ENCODE measurements at places on chromosomes 2 and 18.

DNA sequence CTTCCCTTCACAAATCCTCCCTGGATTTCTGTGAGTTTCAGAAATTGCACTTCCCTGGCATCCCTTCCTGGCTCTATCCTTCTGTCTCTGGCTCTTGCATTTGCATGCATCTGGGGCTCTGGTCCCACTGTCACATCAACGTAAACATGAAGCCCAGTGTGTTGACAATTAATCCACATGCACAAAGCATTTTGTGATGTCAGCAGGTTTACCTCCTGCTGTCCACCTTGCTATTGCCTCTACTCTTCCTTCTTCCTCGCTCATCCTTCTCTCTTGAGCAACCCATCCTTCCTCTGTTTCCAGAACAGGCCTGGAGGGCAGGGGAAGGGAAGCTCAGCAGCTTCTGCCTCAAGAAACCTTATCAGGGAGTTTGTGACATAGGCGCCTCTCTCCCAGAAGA is 111.7 kb upstream of the ATP5MC3 start:
- DNase-seq: no peak

GRCh38 chr2:3468296-3468988 is 50.9 kb downstream of the ADI1 start:
- peak; percentile 22 for DNase-seq

DNA sequence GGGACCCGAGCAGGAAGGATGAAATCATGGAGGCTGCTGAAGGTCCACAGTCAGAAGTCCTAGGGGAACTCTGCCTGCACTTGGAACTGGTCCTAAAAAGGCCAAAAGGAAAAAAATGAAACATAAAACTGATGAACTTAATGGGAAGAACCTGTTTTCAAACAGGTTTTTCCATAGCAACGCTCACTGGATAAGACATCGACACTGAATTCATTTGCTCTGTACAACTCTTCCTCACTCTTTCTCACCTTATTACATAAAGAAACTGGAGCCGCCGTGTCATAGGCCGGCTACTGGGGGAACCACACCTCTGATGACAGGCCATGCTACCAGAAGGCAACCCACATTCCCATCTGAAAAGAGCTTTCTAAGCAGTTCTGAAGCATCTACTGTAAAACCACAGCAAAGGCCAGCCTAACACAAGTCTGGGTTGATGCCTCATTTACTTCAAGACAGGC is 83.6 kb downstream of the FARSB start:
- DNase-seq: no peak

- DNase-seq: peak; percentile 53
These were observed 36.5 kb downstream of the SLC25A52 start for GRCh38 chr18:31723990-31724711.

- DNase-seq: no peak
These were observed 1.1 kb downstream of the MAP4K3 start for GRCh38 chr2:39435741-39436591.

GRCh38 chr18:50338122-50338521 is 36.7 kb upstream of the SKA1 start:
- DNase-seq: no peak

DNA sequence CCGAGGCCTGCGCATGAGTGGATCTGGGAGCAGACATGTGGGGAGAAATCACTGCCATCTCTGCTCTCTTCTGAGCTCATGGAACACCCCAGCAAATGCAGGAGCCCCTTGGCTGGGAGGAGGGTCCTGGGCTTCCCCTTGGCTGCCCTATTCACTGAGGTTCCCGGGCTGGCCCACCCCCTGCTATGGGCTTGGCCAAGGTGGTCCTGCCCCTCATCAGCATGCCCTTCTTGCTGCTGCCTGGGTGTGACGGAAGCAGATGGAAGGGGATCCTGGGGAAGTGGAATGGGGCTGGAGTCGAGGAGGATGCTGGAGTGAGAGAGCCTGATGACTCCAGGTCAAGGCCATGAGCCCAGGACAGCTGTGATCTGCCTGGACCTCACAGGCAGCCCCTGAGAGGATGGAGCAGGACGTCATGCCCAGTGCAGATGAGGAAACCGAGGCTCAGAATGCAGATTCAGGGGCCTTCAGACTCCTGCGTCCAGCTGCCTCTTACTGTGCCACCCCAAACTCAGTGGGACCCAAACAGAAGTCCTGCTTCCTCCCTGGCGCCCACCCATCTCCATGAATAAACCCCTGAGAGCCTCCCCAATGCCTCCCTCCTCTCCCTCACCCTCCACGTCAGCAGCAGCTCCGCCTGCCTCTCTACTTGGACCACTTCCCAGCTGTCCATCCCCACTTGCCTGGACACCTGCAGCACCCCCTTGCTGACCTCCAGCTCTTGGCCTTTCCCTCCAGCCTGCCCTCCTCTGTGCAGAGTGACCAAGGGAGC is 4.0 kb downstream of the SNED1 start:
- no peak for DNase-seq

DNA sequence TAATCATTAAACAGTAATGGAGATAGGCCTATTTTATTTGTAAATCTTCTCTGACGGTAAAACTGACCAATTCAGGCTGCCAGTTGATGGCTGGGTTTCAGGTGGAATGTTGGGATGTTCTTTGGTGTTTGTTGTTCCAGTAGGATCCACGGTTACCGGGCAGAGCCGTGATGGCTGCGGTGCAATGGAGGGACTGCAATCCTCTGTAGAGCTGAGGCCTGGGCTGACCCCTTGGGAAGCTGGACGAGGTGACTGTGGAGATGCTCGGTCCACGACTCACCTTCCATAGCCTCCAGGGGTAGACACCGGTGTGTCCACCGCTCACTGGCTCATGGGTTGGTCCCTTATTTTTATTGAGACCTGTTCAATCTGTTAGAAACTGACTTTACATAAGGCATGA is 42.5 kb downstream of the ZNF519 start:
- no peak for DNase-seq

DNA sequence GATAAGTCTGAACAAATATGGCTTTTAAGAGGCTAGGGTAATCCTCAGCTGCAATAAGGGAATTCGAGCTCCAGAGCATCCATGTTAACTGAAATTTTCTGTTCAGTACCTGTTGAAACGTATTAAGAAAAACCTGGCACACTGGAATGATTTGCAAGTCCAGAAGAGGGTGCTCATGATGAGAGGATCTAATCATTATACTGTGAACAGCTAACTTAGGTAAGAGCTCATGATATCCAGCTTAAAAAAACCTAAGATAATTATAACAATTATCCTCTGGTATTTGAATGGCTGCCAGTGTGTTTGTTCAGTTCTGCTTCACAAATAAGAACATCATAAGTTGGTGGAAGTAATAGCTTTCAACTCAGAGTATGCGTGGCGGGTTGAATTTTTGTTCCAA is 1118.3 kb upstream of the DDX18 start:
- DNase-seq: no peak

DNA sequence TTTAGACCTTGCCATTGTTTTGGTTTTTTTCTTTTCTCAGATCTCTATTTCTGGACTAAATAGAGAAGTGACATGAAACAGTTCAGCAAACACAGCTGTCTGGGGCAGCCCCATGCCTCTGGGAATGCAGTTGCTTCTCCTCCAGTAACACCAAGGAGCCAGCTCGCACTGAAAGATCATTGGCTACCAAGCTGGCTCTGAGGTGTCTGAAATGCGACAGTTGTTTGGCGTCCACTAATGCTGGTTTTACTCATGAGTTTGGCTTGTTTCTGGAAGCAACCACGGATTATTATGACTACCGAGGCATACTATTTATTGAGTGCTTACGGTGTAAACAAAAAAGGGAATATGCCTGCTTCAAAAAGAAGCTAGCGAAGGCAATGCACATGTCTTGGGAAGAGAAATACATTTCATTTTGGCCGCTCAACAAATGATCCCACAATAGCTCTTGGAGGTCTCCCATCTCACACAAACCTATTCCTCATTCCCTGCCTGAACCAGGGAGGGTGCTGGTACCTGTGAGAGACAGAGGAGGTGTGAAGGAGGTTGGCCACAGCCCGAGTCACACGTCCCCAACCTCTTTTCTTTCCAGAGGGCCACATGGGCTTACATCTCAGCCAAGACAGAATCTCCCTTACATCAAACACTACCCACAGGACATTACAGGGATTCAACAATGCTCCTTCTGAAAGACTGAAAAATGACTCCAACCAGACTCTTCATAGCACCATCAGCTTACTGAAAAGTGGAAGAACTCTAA is 37.5 kb upstream of the NEB start:
- DNase-seq: peak; percentile 50

DNA sequence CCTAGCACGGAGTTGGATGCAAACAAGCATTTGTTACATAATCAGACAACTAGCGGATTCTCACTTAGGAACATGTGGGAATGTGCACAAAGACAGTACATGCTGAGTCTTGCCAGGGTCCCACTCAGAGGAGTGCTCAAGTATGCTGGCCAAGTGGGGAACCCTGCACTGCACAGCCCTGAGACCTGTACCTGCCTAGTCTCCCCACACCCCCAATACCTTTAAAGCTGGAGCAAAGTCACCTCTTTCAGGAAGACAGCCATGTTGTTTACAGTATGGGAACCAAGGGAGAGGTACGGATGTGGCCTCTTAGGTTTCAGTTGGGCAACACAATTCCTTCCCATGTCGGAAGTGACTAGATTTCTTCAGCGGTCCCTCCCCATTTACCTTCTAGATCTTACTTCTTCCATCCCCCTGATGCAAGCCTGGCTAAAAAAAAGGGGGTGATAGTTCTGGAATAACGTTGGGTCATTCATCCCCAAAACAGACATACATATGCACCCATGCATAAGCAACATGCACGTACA is 10.7 kb downstream of the CXCR1 start:
- no peak for DNase-seq

DNA sequence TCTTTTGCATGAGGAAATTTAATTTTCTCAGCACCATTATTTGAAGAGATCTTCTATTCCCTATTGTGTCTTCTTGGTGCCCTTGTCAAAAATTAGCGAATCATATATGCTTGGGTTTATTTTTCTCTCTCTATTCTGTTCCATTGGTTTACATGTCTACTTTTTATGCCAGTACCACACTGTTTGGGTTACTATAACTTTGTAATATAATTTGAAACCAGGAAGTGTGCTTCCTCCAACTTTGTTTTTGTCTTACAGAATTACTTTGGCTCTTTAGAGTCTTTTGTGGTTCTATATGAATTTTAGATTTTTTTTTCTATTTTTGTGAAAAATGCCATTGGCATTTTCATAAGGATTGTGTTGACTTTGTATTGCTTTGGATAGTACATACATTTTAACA is 17.6 kb downstream of the ALMS1 start:
- DNase-seq: no peak

GRCh38 chr2:141496810-141497209 is 634.0 kb downstream of the LRP1B start:
- DNase-seq: no peak

GRCh38 chr2:222242532-222242931 is 56.3 kb downstream of the PAX3 start:
- DNase-seq: no peak

DNA sequence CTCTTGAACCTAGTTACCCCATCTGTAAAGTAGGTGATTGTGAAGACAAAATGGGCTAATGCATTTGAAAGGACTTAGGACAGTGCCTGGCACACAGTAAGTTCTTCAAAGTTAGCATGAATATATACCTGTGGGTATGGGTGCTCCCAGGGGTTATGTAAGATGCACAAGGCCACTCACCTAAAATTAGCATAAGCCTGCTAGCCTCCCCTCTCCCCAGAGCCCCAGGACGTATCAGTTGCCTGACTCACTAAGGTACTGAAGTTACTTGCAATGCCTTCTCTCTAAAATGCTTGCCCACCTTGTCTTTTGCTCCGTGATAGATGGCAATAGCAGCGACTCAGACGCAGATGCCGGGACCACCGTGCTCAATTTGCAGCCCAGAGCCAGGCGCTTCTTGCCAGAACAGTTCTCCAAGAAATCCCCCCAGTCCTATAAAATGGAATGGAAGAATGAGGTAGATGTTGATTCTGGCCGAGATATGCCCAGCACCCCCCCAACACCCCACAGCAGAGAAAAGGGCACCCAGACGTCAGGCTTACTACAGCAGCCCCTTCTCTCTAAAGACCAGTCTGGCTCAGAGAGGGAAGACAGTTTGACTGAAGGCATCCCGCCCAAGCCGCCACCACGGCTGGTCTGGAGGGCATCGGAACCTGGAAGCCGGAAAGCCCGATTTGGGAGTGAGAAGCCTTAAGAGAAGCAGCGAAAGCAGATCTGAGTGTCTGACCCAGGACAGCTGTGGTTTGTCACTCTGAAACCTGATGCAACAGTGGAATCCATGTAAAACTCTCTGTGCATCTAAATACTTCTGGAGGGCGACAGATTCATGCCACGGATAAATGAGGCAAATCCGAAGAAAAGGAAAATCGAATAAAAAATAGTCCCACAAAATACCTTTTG is 53.8 kb upstream of the TMEM182 start:
- no peak for DNase-seq

DNA sequence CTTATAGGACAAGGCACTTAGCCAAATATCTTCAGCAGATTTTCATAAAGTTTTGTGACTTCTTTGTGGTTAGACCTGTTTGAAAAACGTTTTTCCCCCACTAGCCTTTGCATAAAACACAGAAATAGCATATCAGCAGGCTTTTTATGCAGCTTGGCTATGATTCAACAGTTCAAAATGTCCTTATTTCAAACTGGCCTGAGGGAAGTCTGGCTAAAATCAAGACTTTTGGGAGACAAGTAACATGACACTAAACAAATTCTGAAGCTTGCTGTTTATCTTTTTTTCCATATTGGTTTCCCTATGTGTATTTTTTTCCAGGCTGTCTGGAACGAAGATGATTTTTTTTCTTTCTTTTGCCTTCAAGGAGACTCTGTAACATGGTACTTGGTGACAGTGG is 95.1 kb upstream of the L3MBTL4 start:
- no peak for DNase-seq

DNA sequence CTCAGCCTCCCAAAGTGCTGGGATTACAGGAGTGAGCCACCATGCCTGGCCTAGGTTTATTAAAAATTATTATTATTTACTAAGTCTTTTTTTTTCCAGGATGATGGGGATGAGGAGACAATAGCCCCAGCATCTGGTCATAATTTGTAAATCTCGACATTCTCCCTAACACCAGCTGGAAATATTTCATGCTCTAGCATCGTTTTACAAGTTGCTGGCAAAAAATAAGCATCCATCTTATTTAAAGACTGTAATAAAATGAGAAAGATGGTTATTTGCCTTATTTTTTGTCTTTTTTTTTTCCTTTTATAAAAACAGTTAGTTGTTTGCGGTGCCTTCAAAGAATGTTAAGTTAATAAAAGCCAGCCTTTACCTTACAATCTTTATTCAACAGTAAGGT is 56.7 kb downstream of the SF3B1 start:
- no peak for DNase-seq

DNA sequence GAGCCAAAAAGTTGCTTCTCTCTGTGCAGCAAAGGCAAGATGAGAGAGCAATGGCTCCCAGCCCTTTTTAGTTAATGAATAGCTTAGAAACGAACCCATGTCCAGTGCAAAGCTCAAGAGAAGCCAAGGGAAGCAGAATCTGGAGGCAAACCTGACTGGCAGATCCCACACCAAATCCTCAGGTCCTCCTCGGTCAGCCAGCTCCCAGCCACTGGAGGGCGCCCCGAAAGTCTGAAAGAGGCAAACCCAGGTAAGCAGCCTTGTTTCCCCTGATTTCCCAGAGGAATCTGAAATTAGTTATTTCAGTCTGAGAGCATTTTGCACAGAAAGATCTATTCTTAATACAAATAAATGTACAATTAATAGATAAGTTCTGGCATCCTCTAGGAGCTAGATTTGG is 71.3 kb upstream of the PID1 start:
- DNase-seq: peak; percentile 60

GRCh38 chr2:1728821-1729220 is 15.5 kb downstream of the PXDN start:
- peak; percentile 68 for DNase-seq
